ENCODE measurements at places on chromosomes 4 and X.

GRCh38 chr4:17065821-17066220 is 167.4 kb upstream of the LDB2 start:
- DNase-seq, result no peak

GRCh38 chrX:107629540-107629909 is 1.2 kb downstream of the PRPS1 start:
- DNase-seq, result peak; percentile 4

GRCh38 chrX:22135171-22135711 is 103.1 kb downstream of the PHEX start:
- no peak for DNase-seq

GRCh38 chr4:42350611-42351182 is 46.6 kb upstream of the SHISA3 start:
- DNase-seq, result no peak

GRCh38 chr4:185885604-185886003 is 73.6 kb upstream of the SORBS2 start:
- no peak for DNase-seq

- DNase-seq, result no peak
Measured at GRCh38 chr4:144355811-144356757, 215.6 kb upstream of the GYPA start.

DNA sequence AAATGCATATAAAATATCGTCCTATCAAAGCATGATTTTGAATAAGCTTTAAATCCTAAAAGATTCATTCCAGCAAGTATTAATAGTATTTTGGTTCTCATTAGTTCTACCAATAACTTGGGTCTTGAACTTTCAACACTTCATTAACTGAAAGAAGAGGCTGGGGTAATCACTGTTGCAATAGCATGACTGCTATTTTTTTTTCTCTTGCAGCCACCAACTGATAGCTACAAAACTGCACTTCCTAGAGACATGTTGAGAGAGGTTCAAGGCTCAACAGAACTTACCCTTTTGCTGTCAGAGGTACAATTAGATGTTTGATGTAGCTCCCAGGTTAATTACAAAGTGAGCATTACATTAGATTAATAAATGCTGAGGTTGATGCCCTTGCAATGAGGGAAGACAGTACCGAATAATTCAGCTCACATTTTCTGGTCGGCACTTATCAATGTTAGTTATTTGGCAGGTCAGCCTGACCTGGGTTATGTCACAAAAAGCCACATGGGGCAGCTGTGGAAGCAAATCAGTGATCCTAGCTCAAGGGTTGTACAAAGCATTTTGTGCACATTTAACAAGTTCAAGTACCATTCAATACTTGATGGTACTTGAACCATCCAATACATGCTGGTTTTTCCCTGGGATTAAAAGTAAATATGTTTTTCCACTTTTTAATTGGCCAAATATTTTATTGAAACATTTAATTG is 29.9 kb upstream of the TET2 start:
- no peak for DNase-seq

DNA sequence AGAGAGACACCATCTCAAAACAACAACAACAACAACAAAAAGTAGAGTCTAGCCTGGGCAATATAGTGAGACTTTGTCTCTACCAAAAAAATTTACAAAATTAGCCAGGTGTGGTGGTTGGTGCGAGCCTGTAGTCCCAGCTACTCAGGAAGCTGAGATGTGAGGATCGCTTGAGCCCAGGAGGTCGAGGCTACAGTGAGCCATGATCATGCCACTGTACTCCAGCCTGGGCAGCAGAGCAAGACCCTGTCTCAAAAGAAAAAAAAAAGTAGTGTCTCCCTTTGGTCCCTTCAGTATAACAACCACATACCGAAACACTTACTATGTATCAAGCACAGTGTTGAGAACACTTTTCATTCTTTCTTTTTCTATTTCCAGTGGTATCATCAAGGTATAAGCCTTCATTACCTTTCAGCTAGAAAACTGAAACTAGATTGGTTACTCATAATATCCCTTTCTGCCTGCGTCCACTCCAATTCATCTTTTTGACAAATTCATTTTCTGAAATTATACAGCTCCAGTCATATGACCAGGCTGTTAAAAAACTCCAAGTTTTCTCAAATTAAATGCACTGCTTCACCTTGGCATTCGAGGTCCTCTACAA is 54.1 kb downstream of the RPS6KA3 start:
- no peak for DNase-seq

DNA sequence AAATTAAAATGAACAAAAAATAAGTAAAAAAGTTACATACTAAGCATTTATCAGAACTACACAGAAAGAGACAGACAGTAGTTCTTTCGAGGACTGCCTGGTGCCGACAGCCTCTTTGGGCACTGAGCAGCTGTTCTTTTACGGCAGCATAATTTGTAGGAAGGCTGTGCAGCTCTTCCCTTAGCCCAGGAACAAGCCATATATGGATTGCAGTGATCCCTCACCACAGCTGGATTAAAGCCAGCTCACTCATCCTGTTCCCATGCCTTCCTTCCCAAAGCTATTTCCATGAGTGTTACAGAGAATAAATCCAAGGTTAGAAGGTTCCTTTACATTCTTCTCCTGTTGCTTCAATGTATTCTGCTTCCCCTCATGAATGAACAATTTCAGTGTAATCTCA is 71.7 kb downstream of the DDX60L start:
- no peak for DNase-seq

DNA sequence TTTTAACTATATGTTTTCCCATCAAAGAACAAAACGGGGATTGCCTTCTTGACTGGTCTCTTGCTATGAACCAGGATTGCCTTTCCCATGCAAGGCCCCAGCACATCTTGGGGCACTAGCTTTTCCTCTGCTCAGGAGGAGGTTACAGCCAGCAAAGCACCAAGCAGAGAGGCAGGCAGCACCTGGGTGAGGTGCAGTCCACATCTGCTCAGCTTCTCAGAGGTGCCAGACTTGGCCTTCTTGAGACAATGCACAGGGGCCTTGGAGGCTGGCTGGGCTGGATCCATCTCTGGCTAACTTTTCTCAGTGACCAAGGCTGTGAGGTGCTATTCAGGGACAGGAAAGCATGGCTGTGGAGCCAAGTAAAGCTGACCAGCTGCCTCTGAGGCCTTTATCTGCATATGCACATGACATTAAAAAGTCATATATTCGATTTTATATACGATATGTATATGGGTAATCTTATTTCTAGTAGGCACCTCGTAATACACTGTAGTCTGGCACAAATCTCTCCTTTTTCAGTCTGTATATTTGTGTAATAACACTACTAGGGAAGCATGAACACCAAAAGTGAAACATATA is 86.9 kb downstream of the CC2D2A start:
- no peak for DNase-seq

- no peak for DNase-seq
Measured at GRCh38 chrX:3520982-3521381, 174.5 kb upstream of the MXRA5 start.

- DNase-seq, result no peak
Measured at GRCh38 chr4:186881521-186882220, 158.0 kb upstream of the FAT1 start.

- DNase-seq, result no peak
Measured at GRCh38 chr4:182143822-182144625, 99.2 kb upstream of the TENM3 start.

- no peak for DNase-seq
Measured at GRCh38 chr4:100083289-100083688, 107.0 kb downstream of the DDIT4L start.

DNA sequence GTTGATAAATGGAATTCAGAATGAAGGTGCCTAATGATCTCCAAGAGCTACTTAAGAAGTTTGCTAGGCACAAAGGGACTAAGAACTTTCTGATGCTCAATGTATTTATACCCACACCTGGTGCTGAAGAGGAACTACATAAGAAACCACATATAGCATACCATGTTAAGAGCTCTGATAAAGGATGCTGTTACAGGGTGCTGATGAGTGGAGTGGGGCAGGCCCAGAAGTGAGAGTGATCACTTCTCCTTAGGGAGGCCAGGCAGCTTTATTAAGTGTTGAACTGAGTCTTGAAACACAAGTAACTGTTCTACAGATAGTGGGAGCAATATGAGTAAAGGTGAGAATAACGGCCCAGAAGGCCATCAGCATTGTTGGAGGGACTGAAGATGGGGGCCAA is 68.3 kb upstream of the CHRDL1 start:
- no peak for DNase-seq

DNA sequence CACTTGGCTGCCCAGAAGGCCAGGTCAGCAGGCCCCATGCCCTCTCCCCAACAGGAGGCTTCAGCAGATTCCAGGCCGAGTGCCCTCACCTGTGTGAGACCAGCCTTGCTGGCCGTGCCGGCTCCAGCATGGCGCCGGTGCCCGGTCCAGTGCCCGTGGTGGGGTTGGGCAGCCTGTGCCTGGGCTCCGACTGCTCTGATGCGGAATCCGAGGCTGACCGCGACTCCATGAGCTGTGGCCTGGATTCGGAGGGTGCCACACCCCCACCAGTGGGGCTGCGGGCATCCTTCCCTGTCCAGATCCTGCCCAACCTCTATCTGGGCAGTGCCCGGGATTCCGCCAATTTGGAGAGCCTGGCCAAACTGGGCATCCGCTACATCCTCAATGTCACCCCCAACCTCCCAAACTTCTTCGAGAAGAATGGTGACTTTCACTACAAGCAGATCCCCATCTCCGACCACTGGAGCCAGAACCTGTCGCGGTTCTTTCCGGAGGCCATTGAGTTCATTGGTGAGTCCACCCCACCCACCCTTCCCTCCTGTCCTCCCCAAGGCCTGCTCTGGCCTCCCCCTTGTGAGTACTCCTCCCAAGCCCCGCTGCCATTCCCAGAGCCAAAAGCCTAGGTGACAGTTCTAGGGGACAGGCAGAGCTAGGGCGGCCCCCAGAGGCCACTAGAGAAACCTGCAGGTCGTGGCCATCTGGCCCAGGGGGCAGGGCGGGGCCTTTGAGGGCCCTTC is 2.3 kb downstream of the DUSP9 start:
- peak; percentile 30 for DNase-seq
